Stimulated activated CD4-positive, alpha-beta T cell treated with anti-CD3 and anti-CD28 coated beads, Interleukin-2, amount 100 ng/mL, for 4 hours (primary cell): ENCODE measurements at places on chromosomes 13 and 19.

- DNase-seq = no peak
Measured at GRCh38 chr13:85512421-85512820, 286.8 kb downstream of the SLITRK6 start.

GRCh38 chr13:49110913-49111170 is 109.3 kb upstream of the MLNR start:
- DNase-seq = no peak

GRCh38 chr19:5718037-5718578 is 1.8 kb downstream of the LONP1 start:
- DNase-seq = peak; percentile 44

DNA sequence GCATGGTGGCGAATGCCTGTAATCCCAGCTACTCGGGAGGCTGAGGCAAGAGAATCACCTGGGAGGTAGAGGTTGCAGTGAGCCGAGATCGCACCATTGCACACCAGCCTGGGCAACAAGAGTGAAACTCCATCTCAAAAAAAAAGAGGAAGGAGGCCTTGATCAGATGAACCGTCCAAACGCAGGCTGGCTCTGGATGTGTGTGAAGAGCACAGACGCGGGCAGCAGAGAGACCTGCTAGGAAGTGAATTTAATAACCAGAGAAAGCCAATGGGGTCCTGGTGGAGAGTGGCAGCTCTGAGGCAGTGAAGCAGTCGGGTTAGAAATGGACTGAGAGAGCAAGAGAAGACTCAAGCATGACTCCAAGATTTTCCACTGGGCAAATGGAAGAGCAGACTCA is 136.5 kb downstream of the RNF17 start:
- DNase-seq = no peak
